Femur (tissue), 1 donor: ENCODE measurements at places on chromosomes 3 and 15.

DNA sequence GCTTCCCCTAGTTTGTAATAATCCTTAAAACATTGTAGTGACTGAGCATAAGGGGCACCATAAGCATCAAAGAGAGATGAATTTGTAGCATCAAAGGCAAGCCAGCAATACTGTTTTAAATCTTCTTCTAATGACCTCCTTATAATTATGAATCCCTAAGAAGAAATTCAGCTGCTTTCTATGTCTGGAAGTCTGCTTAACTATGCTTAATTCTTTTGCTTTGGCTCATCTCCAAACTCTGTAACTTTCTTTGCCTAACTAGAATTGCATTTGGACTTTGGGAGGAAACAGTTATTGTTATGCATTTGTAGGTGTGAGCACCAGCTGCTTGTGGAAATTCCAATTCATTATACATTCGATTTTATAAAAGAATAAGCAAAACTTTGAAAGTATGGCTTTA is 117.7 kb upstream of the SPATA16 start:
- no peak for DNase-seq

GRCh38 chr3:59994732-59995304 is 945.0 kb upstream of the CFAP20DC start:
- DNase-seq = no peak

DNA sequence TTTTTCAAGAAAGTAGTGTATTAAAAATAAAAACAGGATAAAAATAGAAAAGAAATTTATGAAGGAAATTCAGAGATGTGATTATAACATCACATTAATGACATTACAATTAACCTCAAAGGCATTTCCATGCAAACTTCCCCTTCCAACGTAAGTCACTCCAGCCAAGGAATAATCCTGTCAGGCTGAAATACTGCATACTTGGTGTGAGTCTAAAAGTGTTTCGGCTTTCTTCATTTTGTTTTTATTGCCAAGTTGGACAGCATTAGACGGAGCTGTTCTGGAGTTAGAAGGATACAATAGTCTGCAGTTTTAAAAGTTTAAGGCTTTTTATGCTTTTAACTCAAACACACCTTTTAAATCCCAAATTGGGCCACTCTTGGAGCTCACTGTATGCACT is 435.0 kb downstream of the MECOM start:
- DNase-seq = no peak

DNA sequence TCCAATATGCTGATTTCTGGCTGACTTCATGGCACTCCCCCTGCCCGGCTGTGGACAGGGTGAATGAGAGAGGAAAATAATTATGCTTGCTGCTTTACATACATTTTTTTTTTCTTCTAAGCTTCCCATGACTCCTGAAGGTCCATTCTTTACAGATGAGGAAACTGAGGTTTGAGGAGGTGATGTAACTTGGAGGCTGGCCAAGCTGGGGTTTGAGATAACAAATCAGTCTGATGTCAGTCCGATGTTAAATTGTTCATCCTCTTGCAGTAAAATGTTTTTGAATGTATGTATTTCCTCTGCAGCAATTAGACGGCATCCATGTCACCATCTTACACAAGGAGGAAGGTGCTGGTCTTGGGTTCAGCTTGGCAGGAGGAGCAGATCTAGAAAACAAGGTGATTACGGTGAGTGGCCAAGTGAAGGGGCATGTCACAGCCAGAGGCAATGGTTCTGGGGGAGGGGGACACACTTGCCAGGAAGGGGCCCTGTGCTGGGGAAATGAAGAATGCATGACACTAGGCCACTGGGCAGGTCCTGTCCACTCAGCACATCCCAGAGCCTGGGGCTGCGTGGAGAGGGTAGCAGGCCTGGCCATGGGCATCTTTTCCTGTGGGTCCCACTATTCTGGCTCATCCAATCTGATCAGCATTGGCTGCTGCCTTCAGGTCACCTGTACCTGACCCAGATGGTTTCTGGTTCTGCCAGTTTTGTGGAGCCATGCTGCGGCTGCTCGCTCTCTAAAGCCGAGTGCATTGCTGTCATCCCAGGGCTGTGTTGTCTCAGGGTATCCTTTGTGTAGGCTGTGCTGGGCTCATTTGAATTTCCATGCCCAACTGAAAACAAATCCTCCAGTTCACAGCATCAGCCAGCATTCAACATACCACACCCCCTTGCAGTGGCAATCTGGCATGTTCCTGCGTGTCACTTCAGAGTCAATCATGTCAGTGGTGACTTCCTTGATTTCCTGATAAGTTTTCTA is 20.4 kb downstream of the STARD5 start:
- no peak for DNase-seq

DNA sequence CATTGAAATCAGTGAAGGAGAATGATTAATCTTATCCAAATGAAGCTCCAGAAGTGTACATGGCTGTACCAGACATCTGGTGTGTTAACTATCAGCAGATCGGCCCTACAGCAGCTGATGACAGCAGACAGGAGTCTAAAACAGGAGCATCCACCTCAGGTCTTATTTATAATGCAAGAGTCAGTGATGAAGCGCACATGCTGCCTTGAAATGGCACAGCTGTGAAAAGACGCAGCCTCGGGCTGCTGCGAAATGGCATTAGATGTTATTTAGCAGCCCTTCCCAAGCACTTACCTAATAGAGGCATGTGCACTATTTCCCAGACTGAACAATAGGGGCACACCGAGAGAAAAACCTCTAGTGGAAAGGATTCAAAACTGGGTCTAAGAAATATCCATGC is 472.3 kb upstream of the CBLB start:
- DNase-seq = no peak

GRCh38 chr15:59993950-59994401 is 10.1 kb upstream of the FOXB1 start:
- DNase-seq = no peak

GRCh38 chr15:67164401-67164791 is 90.1 kb downstream of the AAGAB start:
- DNase-seq = no peak

DNA sequence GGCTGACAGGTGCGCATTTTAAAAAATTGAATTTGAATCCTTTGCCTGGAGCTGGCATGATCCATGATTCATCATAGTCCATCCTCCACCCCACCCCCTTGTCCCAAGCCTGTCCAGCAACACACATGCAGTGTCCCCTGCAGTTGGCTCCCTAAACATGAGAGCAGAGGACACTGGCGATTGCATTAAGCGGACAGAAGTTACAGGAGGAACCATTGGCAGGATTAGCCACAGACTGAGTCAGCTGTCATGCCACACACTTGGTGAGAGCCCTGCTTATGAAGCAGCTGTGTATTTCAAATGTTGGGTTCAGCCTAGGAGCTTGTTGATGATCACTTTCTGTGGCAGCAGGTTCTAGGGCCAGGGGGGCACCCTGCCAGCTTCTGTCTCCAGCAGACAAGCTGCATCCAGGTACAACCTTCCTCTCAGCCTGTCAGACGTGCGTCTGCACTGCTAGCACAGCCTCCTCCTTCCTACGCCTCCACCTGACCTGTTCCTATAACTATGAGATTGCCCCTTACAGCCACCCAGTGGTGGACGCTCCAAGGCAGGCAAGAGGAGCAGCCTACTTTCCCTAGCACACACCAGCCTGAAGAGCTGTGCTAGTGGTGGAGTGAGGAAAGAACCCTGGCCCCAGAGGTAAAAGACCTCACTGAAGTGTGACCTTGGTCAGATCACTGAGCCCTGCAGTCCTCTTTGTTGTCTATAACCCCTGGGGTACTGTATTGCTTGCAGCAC is 121.9 kb downstream of the SLCO3A1 start:
- DNase-seq = no peak

GRCh38 chr15:95615436-95615835 is 715.1 kb upstream of the NR2F2 start:
- DNase-seq = no peak

DNA sequence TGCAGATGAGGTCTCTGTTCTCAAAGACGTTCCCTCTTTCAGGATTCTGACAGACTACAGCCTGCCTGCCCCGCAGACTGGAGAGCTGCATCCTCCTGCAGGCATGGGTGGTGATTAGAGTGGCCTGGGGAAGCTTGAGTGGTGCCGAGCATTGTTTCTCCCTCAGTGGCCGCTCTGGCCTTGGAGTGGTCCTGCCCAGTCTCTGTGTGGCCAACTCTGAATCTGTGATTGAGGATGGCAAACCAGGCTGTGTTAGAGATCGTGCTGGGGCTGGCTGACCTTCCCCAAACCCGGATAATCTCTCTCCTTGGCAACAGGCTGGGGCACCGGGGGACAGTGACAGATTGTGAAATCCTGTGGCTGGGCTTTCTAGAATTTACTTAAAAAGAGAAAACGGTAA is 11.0 kb upstream of the ADCY5 start:
- no peak for DNase-seq

DNA sequence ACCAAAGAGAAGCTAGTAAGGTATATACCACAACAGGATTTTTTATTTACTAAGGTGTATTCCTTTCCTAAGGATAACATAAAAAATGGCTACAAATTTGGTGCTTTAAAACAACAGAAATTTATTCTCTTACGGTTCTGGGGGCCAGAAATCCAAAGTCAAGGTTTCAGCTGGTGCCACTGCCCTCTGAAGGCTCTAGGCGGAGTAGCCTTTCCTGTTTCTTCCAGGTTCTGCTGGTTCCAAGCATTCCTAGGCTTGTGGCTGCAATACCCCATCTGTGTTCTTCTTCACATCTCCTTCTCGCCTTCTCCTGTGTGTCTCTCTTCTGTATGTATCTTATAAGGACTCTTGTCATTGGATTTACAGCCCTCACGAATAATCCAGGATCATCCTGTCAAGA is 549.9 kb downstream of the GRM7 start:
- no peak for DNase-seq

GRCh38 chr3:10748040-10748439 is 68.0 kb upstream of the SLC6A11 start:
- DNase-seq = no peak

- DNase-seq = peak; percentile 66
Observed at GRCh38 chr3:44913868-44914468, 39.6 kb downstream of the TGM4 start.

- DNase-seq = no peak
Observed at GRCh38 chr3:106397006-106397405, 528.2 kb upstream of the CBLB start.

GRCh38 chr15:41790756-41791546 is 16.7 kb downstream of the MAPKBP1 start:
- no peak for DNase-seq

GRCh38 chr3:156303001-156303707 is 182.8 kb downstream of the KCNAB1 start:
- DNase-seq = no peak

DNA sequence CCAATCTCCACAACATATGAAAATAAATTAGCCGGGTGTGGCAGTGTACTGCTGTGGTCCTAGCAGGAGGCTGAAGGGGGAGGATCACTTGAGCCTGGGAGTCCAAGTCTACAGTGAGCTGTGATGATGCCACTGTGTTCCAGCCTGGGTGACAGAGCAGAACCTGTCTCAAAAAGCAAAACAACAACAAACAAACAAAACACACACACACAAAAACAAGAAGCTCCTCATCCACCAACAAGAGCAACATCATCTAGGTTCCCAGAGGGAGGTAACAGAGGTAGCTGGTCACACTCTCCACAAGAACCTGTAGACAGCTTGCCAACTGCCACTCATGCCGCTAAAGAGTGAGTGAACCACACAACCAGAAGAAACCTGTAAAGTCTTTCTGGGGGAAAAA is 34.8 kb downstream of the PTPN9 start:
- DNase-seq = no peak

- DNase-seq = no peak
Observed at GRCh38 chr15:46892621-46893160, 824.6 kb upstream of the SEMA6D start.

DNA sequence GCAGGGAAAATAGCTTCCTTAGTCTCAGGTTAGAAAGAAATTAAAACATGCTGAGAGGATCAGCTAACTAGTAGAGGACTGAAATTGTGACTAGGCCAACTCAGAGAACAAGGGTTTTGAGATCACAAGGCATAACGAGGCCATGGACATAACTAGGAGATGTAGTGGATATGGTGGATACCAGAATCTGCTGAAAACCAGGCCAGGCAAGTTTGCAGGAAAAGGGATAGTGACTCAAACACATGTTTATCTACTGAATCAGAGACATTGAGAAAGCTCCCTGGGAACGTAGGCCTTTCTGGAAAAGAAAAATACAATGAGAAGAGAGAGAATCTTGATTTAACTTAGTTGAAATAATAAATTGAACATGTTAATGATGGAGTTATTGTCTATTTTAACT is 326.5 kb upstream of the GBE1 start:
- DNase-seq = no peak

GRCh38 chr3:36734742-36735141 is 29.6 kb downstream of the DCLK3 start:
- DNase-seq = no peak

GRCh38 chr15:35439291-35439690 is 106.7 kb downstream of the DPH6 start:
- no peak for DNase-seq

GRCh38 chr3:189027626-189028155 is 144.1 kb upstream of the TPRG1 start:
- no peak for DNase-seq

DNA sequence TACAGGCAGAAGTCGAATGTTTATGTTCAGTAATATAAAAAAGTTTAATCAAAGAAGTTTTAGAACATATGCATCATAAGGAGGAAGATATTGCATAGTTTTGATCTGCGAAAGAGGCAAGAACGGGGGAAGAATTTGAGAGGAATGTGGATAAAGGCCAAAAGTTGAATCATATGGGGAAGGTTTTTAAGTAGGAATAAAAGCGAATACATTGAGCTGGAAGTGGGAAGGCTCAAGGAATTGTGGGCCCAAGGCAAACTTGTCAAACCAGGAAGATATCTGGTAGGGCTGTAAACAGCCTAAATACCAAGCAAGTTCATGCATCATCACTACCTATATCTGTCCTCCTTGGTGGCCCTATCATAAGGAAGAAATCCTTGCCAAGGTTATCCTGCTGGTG is 186.9 kb downstream of the MAGI1 start:
- DNase-seq = no peak

- no peak for DNase-seq
Observed at GRCh38 chr3:160330690-160331089, 68.3 kb downstream of the IFT80 start.

DNA sequence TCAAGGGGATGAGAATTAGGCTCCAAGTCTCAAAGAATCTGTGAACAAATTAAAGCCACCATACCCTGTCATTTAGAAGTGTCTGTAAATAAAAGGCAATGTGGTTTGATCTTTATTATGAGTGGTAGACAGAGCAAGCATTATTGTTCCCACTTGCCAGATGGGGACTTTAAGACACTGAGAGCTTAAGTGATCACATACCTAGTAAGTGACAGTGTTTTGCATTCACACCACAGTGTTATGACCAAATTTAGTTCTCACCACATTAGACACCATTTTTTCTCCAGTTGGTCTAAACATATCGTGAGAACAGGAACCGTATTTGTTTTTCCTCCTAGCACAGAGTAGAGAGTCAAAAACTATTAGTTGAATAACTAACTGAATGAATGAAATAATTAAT is 13.2 kb upstream of the ZBED2 start:
- no peak for DNase-seq

GRCh38 chr3:188693435-188693834 is 478.3 kb upstream of the TPRG1 start:
- no peak for DNase-seq

GRCh38 chr3:47854267-47854666 is 51.3 kb downstream of the DHX30 start:
- DNase-seq = no peak
